ENCODE measurements at places on chromosomes 5 and 9. TPM values are rescaled to one million over a fixed set of nuclear protein-coding genes. Genes with fewer than 3 reads are reported as not detected.

DNA sequence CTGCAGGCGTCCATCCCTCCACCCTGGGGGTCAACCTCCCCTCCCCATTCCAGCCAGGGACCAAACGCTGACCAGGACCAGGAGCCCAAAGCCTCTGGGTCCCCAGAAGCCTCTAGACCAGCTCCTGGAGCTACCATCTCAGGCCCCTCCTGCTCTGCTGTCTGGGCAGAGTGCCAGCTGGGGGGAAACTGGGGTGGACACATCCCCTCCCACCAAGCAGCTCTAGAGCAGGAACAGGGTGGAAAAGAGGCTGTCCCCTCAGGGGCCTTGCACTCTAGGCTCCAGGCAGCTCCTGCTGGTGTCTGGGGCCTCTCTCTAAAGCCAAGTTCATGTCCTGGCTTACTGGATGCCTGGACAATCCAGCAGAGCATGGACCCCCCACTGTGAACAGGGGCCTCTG lies 4.4 kb downstream of the SSNA1 start:
- no peak overlapping the region for H3K27ac ChIP-seq
- H3K4me1 ChIP-seq = peaks cover 19% of the 10 kb centered on the region
- no peak overlapping the region for H3K4me3 ChIP-seq
- no peak for DNase-seq
- no peaks in the 10 kb centered on the region for H3K27me3 ChIP-seq

Gene PCDHB2
- not detected for total RNA-seq

- H3K27me3 ChIP-seq = peaks cover 34% of the 10 kb centered on the region
- H3K4me1 ChIP-seq = peaks cover 36% of the 10 kb centered on the region
- peak; percentile 44 for DNase-seq
- H3K36me3 ChIP-seq = peaks cover 6% of the 10 kb centered on the region
Measured at GRCh38 chr9:124769549-124770358, 1.4 kb downstream of the NR6A1 start.

DNA sequence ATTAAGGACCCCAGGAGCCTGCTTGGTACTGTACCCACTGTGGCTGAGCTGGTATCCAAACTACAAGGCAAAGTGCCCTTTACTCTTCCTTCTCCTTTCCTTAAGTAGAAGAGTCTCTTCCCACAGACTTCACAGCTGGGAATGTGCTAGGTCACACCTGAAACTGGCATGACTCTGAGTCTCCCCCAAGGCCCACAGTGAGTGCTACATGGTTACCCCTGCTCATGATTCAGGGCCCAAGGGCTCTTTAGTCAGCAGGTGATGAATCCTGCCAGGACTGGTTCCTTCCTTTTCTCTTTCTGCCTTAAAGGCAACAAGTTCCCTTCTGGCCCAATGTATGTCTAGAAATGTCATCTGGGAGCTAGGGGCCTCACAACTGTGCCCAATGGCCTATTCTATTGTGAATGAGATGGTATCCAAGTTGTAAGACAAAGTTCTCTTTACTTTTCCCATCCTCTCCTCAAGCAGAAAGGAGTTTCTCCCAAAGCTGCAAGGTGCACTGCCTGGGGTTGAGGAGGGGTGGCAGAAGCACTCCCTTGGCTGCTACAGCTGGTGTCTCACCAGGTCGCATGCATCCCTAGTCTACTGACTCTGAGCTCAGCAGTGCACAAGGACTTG lies 134.4 kb downstream of the TMEM38B start:
- H3K36me3 ChIP-seq = no peaks in the 10 kb centered on the region
- H3K4me3 ChIP-seq = no peak overlapping the region
- H3K27ac ChIP-seq = no peak overlapping the region
- H3K4me1 ChIP-seq = no peaks in the 10 kb centered on the region
- no peak for DNase-seq
- no peaks in the 10 kb centered on the region for H3K27me3 ChIP-seq

Gene PAEP
- total RNA-seq = not detected

- H3K27me3 ChIP-seq = no peaks in the 10 kb centered on the region
- H3K4me3 ChIP-seq = no peak overlapping the region
- DNase-seq = no peak
- H3K4me1 ChIP-seq = no peaks in the 10 kb centered on the region
- no peaks in the 10 kb centered on the region for H3K36me3 ChIP-seq
- H3K27ac ChIP-seq = no peak overlapping the region
Measured at GRCh38 chr5:159224471-159224870, 15.1 kb upstream of the RNF145 start.

- peaks cover 15% of the 10 kb centered on the region for H3K4me1 ChIP-seq
- no peak overlapping the region for H3K27ac ChIP-seq
- no peak overlapping the region for H3K4me3 ChIP-seq
- no peaks in the 10 kb centered on the region for H3K27me3 ChIP-seq
- H3K36me3 ChIP-seq = peaks cover 29% of the 10 kb centered on the region
Measured at GRCh38 chr9:127050152-127050551, 72.3 kb downstream of the ANGPTL2 start.

- peaks cover 18% of the 10 kb centered on the region for H3K36me3 ChIP-seq
- no peak for DNase-seq
- H3K4me1 ChIP-seq = no peaks in the 10 kb centered on the region
- no peak overlapping the region for H3K4me3 ChIP-seq
- no peaks in the 10 kb centered on the region for H3K27me3 ChIP-seq
- H3K27ac ChIP-seq = no peak overlapping the region
Measured at GRCh38 chr5:1827886-1828397, 26.7 kb downstream of the NDUFS6 start.

Gene SPAG8
- total RNA-seq = 4.0 TPM

DNA sequence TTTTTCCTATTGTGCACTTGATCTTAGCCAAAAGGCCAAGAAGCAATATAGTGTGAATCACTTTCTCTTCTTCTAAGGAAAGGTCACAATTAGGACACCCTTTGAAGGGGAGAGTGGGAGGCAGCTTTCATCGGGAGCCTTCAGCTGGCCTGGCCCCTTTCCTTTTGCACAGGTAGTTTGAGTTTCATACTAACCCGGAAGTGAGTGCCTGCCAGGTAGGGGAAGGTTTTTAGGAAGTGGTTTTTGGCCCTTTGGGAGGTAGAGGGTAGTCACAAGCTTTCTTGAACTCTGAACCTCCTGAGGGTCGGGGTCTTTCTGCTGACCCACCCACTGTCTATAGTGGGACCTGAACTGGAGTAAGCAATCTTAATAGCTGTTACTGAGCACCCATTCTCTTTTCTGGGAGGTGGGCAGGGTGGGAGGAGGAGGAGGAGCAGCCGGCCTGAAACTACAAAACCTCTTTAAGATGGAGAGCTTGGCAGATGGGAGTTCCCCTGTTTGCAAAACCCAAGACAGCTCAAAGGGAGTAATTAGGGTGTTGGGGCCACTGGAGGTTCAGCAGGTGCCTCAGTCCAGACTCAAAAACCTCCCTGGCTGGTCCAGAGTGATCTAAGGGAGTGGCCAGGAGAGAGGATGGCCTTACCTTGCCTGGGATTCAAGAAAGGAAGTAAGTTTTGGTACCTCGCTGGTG lies 6.0 kb downstream of the LARP1 start:
- H3K27me3 ChIP-seq = no peaks in the 10 kb centered on the region
- peak overlapping the region; percentile 81 for H3K27ac ChIP-seq
- H3K36me3 ChIP-seq = peaks cover 14% of the 10 kb centered on the region
- H3K4me1 ChIP-seq = peaks cover 77% of the 10 kb centered on the region

Gene TMEM215
- not detected for total RNA-seq
